Bronchial epithelial cell (primary cell): ENCODE measurements at places on chromosomes 3 and 15.

- DNase-seq: no peak
Measured at GRCh38 chr3:37680401-37680800, 181.3 kb upstream of the CTDSPL start.

GRCh38 chr3:127908202-127908601, 6.8 kb upstream of the KBTBD12 start:
- DNase-seq: no peak

- peak; percentile 22 for DNase-seq
Measured at GRCh38 chr15:89575656-89576416, 567 bp downstream of the TICRR start.

GRCh38 chr3:190968616-190969015, 106.1 kb upstream of the GMNC start:
- no peak for DNase-seq

DNA sequence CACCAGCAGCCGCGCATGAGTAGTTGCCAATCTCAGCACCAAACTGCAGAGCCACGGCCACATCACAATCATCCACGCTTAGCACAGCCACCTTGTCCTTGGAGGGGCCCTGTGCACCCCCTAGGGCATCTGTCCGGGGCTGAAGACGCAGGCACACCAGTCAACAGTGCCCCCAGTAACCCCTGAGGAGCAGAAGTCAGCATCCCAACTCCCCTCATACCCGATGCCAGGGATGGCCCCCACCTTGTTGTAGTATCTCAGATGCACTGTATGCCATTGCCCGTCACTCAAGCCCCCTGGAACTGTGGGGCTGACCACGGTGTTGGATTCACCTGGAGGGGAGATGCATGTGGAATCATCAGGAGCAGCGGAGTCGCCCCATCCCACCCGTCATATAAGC, 7.6 kb downstream of the CELSR3 start:
- DNase-seq: no peak

DNA sequence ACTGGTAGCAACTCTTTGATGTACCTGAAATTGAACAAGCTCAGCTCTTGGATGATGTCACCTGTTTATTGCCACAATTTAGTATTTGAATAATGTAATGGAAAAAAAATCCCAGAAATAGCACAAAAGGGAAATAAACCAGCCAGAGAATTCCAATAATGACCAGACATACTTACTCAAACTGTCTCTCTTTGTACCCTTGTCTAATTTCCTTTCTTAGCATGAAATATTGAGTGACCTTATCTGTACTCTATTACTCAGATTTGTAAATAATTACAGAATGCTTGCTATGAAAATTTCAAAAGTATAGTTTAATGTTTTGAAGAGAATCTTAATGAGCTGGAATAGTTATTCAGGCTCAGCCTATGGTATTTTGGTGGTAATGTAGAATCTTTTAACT, 555.4 kb upstream of the SGO1 start:
- no peak for DNase-seq

DNA sequence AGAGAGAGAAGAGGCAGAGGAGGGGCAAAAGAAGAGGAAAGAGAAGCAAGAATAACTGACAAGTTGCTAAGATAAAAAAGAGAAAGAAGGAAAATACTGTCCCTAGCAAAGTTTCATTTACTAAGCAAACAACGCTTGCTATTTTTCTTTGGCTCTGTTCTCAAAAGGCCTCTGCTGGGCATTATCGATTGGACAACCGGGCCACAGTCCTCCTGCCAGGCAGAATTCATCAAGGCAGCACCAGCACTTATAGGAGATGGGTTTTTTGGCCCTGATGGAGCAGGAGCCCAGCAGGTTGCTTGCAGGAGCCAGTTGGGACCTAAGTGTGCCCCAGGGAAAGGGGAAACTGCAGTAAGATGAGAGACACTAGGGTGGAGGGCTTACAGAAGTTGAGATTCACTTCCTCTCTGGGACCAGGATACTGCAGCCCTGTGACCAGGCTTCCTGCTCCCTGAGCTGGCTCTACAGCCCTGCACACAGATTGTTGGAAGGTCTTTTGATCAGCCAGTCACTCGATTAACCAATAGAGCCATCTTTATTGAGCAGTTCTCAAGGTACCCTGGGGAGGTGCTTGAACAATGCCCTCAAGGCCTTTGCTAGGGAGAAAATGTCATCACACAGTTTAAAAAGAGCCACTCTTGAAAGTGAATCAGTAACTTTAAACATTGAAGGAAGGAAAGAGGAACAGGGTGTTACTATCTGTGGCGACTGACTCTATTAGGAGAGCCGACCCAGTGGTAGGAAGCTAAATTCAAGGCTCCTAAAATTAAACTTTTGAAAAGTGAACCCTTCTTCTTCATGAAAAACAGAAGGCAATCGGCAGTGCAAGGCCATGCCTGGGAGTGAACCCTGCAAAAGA, 28.8 kb upstream of the GLCE start:
- no peak for DNase-seq

DNA sequence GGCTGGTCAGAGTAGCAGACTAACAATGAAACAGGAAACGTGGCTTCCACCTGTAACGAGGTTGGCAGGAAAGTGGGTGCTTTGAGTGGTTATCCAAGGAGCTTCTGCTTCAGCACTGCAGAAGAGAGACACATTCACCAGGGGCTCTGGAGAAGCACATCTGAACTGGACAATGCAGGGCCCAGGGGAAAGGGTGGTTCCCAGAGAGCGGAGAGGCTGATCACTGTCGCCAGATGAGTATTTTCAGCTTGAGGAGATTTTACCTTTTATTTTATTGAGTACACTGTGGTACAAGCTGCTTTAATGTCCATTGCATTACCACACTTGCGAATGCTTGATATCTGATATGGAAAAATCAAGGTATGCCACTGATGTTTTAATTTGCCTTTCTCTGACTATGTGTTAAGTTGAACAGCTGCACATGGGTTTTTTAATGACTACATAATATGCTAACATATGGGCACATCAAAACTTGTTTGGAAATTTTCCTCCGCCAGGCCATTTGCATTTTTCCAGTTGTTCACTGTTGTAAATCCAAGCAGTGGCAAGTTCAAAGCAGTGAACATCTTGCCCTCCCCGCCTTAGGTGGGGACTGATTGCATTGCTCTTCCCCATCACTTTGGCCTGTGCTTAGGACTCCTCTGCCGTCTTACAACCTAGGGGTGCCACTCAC, 52.1 kb downstream of the LRTM1 start:
- no peak for DNase-seq

GRCh38 chr3:175005193-175005592, 146.1 kb downstream of the NAALADL2 start:
- DNase-seq: no peak

- peak; percentile 38 for DNase-seq
Measured at GRCh38 chr3:173411375-173411973, 13.9 kb downstream of the NLGN1 start.

DNA sequence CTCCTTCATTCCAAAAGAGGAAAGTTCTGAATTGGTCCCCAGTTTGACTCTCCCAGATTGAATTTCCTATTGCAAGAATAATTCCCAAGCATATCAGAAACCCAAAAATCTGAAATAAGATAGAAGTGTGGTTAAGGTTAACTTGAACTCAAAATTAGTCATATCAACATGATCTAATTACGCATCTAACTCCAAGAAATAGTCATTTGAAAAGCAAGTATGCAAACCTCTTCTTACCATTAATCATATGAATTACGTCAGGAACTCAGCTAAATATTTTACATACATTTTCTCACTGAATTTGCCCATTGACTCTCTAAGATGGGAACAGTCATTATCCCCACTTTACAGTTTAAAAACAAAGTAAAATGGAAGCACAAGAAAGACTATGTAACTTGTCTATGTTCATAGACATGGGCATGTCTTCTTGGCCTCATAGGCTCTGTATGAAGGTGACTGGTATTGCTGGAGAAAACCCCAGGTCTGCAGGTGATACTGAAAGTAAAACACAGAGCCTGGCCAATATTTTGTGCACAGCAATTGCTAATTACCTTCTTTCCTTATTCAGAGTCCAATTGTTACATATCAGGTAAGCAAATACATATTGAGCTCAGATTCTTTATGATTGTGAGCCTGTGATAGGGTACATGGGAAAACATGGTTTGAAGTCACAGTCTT, 139.2 kb downstream of the ATP8B4 start:
- no peak for DNase-seq

DNA sequence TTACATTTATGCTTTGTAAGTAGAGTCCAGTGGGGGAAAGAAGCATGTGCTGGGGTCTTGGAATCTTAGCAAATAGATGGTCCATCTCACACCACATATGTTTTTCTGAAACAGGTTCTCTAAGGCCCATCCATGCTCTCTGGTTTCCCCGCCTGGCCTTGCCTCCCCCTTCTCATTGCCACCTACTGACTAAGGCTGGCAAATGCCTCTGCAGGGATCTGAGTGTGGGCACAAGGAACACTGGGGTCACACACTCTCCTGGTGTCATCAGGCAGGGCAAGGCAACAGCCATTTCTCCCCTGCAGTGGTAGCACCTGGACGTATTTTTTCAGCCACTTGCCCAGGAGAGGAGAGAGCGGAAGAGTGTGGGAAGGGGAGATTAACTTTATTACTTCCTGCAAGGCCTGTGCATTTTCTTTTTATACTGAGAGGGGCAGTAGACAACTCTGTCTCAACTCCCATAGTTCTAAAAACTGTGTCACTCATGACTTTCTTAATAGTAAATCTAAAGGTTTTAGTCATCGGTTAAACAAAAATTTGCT, 804.2 kb upstream of the NECTIN3 start:
- no peak for DNase-seq

GRCh38 chr3:152071924-152072323, 196.8 kb upstream of the MBNL1 start:
- DNase-seq: peak; percentile 55

- DNase-seq: no peak
Measured at GRCh38 chr3:40968666-40969065, 230.6 kb upstream of the CTNNB1 start.

DNA sequence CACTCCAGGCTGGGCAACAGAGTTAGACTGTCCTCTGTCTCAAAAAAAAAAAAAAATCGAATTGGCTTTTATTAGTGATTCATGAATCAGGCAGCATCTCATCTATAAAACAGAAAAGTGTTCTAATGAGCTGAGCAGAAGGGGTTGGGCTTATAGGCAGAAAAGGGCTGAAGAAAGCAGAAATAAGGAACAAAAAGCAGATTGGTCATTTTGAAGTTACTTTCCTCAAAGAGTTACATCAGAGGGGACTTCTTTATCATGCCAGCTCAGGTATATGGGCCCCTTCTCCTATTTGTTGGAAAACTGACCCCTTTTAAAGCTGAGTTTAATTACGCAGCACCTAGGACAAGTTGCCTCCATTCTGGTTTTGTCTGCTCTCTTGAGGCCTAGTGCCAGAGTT, 722 bp upstream of the POGLUT1 start:
- no peak for DNase-seq

- peak; percentile 54 for DNase-seq
Measured at GRCh38 chr15:84955089-84955848, 26.4 kb upstream of the PDE8A start.

DNA sequence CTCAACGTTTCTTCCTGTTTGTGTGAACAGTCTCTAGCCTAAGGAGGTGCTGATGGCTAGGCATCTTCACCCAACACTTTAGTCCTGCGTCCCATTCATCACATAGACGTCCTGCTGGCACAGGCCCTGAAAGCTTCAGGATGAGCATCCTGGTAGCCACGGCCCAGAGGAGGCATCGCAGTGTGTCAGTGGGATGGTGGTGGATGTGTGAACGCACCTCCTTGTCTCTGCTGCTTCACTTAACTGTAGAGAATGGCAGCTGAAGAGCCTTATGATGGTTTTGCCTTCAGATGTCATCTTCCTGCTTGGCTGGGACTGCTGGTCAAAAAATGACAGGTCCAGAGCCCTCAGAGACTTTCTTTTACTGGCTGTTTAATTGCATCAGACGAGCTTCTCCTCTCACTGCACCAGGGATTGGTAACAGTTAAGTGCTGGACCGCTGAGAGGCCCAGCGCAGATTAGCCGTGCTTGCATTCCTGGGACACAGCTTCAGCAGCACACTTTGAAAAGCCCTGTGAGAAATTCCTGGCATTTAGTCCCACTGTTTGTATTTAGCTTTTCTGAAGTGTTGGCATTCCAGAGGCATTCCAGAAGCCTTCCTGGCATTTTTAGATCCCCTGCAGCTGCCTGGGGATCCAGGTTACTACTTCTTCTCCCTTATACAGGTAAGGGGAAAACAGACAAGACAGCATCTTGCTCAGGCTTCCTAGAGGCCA, 132.4 kb upstream of the PLXNA1 start:
- no peak for DNase-seq

DNA sequence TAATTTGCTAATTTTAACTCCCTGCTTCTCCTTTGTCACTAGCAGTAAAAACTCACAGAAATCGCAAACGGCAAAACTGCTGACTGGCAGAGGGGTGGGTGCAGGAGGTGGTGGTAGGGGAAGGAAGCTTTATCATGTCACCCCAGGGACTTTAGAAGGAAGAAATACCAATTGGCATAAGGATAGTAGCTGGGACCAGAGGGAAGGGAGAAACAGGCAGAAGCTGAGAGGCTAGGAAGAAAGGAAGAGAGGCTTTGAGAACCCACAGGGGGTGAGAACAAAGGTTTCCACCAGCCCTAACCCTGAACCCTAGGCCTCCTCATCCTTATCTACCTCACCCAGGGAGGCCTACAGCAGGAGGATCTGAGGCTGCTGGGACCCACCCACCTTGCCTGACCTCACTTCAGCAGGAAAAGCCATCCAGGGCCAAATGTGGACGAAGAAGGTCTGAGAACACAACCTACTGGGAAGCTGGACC, 10.7 kb downstream of the ITGB5 start:
- no peak for DNase-seq

GRCh38 chr3:45628746-45629145, 34.2 kb downstream of the LIMD1 start:
- peak; percentile 29 for DNase-seq

DNA sequence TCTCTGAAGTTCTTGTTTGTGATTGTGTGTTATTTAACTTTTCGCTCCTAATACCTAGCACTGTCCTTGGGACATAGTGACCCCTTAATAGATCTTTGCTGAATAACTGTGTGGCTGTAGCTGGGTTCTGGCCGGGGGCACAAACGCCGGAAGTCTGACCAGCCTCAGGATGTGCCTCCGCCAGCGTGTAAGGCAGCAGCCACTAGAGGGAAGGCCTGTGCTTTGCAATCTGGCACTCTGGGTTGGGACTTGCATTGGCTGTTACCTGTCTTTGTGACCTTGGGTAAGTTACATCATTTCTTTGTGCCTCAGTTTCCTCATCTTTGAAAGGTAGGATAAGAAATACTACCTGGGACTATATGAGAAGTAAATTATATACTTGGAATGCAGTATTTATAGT, 158.7 kb downstream of the GHSR start:
- DNase-seq: no peak

DNA sequence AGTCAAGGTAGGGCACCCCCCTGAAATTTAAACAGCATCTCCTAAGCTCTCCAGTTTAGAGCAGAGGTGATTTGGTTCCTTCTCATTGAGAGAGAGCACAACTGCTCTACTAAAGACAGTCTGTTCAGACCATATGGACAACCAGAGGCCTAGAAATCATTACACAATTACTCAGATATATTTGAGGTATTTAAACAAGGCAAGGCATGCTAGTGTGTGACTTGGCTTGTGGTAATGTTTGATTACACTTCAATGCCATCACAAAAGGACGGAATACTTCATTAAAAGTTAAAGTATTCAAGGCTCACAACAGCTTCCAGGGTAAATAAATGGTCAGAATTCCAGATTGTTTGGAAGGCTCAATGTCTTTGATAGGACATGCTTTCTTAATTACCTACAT, 110.2 kb downstream of the LRTM1 start:
- DNase-seq: peak; percentile 67
